MCF 10A (cell line): ENCODE measurements at places on chromosomes 13 and 19. TPM values are rescaled to one million over a fixed set of nuclear protein-coding genes. Genes with fewer than 3 reads are reported as not detected.

INAFM1 gene
- total RNA-seq = 15.0 and 16.8 TPM in 2 replicates

ARMC6 gene
- total RNA-seq = 24.8 and 37.1 TPM in 2 replicates

CLDN10 gene
- total RNA-seq = not detected in 2 replicates

- H3K36me3 ChIP-seq = no peaks in the 10 kb centered on the region
- no peak overlapping the region for H3K27ac ChIP-seq
- H3K27me3 ChIP-seq = no peaks in the 10 kb centered on the region
- DNase-seq = peak; percentile 30
These were observed 179.0 kb downstream of the NUFIP1 start for GRCh38 chr13:44810061-44810840.

DNA sequence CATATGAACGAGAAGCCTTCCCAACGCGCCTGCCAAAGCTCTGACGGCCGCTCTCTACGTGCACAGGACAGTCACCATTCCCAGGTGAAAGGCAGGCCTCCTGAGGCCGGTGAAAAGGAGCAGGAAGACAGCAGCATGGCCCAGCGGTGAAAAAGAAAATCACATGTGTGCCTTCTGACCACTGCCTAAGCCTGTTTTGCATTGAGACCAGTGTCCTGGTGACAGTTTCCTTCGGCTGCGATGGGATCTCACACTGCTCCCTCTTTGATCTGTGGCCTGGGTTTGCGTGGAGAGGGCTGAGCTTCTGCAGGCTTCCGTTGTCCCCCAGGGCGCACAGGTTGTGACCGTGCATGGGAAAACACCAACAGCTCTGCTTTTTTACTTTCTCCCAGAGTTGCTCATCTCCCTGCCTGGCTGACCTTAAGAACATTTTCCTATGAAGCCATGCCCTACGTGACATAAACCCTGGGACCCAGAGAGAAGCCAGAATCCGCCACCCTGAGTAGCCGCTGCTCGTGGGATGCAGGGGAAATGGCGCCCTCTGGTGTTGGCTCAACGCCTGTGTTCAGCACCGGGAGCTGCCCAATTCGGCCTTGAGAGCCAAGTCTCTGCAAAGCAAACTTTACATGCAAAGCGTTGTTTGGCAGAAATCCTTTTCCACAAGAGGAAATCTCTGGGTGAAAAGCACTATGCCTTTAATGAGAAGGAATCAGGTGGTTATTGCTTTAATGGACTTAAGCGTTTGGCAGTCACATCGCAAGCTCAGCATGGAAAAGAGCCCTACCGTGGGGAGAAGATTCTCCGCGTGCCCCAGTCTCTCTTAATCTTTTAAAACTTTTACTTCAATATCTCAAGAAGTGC lies 112.2 kb upstream of the GPR12 start:
- no peaks in the 10 kb centered on the region for H3K4me1 ChIP-seq
- H3K4me3 ChIP-seq = no peak overlapping the region
- no peaks in the 10 kb centered on the region for H3K36me3 ChIP-seq
- DNase-seq = peak; percentile 54
- H3K27me3 ChIP-seq = peaks cover 19% of the 10 kb centered on the region

DNA sequence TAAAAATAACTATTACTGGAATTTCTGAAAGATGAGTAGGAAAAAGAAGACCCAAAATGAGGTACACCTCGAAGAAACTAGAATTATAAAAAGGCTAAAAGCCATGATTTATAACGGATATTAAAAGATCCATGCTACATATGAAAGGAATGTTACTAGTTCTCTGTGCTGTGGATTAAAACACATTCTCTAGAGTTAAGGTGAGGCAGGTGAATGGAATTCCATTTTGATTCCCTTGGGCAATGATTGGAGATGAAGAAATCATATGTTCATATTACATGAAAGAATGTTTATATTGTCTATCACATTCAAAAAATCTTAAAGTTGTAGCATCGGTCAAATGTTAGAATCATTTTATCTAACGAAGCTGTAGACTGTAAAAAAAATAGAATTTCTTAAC lies 783.7 kb downstream of the PCDH9 start:
- DNase-seq = peak; percentile 26
- no peak overlapping the region for H3K27ac ChIP-seq
- no peak overlapping the region for H3K4me3 ChIP-seq
- H3K27me3 ChIP-seq = no peaks in the 10 kb centered on the region
- H3K36me3 ChIP-seq = no peaks in the 10 kb centered on the region
- H3K4me1 ChIP-seq = peaks cover 6% of the 10 kb centered on the region

- DNase-seq = peak; percentile 2
- H3K4me3 ChIP-seq = no peak overlapping the region
- H3K4me1 ChIP-seq = no peaks in the 10 kb centered on the region
- H3K27me3 ChIP-seq = peaks cover 19% of the 10 kb centered on the region
These were observed 13.6 kb upstream of the PEPD start for GRCh38 chr19:33535226-33535625.

DNA sequence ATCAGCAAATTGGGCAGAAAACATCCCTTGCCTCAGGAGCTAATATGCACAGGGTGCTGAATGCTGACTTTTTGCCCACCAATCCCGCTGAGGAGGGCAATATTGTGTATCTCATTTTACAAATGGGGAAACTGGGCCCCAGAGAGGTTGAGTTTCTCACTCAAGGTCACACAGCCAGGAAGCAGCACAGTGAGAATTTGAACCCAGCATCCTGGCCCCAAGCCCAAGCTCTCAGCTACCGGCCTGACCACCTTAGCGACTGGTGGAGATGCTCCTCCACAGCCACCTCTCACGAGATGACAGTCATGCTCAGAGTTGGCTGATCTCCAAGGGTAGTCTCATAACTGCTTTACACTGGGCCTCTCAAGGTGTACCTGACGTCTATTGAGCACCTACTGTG lies 3.5 kb downstream of the FBXW9 start:
- H3K4me1 ChIP-seq = peaks cover under 1% of the 10 kb centered on the region
- no peak overlapping the region for H3K27ac ChIP-seq
- DNase-seq = no peak
- H3K36me3 ChIP-seq = peaks cover 33% of the 10 kb centered on the region

- H3K4me3 ChIP-seq = peak overlapping the region; percentile 93
- no peaks in the 10 kb centered on the region for H3K27me3 ChIP-seq
- peaks cover 20% of the 10 kb centered on the region for H3K36me3 ChIP-seq
- H3K27ac ChIP-seq = peak overlapping the region; percentile 98
These were observed 1.2 kb downstream of the LACC1 start for GRCh38 chr13:43880926-43881325.

DNA sequence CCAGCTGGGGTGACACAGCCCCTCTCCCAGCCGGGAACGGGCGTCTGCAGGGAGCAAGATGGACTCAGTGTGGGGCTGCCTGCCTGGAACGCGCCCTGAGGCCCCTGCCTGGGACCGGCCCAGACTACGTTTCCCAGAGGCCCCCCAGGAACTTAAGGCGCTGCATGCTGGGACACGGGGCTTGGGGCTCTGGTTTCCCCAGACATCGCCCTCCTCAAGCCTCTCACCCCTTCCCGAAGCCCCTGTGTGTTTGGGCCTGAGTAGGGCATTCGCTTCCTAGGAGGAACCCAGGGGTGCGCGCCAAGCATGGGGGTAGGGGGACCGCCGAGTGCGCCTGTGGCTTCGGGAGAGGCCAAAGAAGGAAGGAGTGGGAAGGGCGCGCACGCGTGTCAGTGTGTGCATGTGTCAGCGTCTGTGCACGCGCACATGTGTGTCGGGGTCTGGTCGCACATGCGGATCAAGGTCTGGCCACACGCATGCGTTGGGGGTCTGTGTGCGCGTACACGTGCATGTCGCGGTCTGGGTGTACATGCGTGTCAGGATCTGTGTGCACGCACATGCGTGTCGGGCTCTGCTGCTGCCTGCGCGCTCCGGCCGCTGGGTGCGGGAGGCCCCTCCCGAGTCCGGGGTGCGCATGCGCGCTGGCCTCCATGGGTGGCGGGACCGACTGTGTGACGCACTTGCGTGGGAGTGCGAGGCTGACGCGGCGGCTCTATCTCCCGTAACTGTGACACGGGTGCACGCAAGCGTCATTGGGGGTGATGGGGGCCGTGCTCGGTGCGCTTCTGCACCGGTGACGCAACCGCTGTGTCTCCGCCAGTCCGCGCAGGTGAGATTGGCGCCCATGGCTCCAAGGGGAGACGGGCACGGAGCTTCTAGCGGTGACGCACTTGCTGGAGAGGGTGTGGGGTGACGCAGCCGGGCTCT lies 16.2 kb downstream of the ZNF331 start:
- peak overlapping the region; percentile 91 for H3K4me3 ChIP-seq
- peak overlapping the region; percentile 91 for H3K27ac ChIP-seq
- peaks cover 9% of the 10 kb centered on the region for H3K36me3 ChIP-seq
- peaks cover 6% of the 10 kb centered on the region for H3K4me1 ChIP-seq

DNA sequence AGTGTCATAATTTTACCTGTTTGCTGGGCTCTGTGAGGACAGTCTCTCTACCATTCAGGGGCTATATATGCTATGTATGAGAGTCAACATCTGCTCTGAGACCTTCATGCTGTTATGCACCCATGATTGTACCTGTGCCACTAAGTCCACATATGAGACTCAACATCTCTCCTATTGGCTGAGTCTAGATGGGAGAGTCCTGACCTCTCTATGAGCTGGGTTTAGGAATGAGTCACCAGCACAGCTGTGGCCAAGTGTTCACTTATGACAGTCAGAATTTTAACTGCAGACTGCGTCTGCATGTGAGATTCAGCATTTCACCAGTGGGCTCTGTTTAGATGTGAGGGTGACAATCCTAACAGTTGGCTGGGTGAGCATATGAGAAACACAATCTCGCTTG lies 49.5 kb downstream of the ZNF729 start:
- no peaks in the 10 kb centered on the region for H3K4me1 ChIP-seq
- H3K4me3 ChIP-seq = no peak overlapping the region
- H3K27me3 ChIP-seq = no peaks in the 10 kb centered on the region
- H3K36me3 ChIP-seq = no peaks in the 10 kb centered on the region
- no peak overlapping the region for H3K27ac ChIP-seq
- no peak for DNase-seq

PTGIR gene
- not detected in 2 replicates for total RNA-seq

DNA sequence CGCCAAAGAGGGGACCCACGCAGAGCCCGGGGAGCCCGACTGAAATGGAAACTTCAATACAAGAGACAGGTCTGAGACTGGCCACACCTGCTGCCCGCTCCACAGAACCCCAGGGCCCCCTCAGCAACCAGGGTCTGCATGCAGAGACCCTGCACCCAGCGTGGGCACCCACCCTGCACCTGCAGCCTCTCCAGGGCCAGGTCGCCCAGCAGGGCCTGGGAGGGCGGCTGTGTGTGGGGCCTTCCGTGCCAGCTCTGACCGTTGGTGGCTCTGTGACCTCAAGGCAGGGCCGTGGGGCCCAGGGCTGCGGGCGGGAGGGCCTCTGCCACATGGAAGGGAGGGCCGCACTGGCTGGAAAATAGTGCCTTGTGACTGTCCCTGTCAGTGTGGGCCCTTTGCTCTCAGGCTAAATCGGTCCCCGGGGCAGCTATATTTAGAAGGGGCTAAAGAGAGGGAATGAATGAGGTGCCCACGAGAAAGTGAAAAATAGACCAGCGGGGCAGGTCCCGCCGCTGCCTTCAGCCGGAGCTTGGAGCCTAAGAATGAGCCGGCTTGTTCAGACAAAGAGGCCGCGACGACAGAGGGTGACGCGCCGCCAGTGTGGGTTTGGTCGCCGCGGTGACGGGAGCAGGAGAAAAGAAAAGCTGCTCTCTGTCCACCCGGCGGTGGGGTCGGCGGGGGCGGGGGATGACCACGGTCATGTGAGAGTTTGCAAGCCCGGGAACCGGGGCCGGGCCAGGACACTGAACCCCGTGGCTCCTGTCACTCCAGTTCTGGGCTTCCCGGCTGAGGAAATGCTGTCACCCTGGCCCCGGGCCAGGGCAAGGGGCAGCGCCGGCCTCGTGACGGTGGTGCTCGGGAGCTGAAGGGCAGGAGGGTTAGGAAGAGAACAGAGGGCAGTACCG lies 70.5 kb downstream of the GADD45B start:
- DNase-seq = no peak
- no peaks in the 10 kb centered on the region for H3K27me3 ChIP-seq
- H3K4me3 ChIP-seq = no peak overlapping the region
- H3K36me3 ChIP-seq = peaks cover 7% of the 10 kb centered on the region
- H3K27ac ChIP-seq = peak overlapping the region; percentile 85

IRGC gene
- total RNA-seq = not detected in 2 replicates

GRCh38 chr13:21219036-21219381 lies 42.6 kb downstream of the MRPL57 start:
- no peaks in the 10 kb centered on the region for H3K36me3 ChIP-seq
- H3K27ac ChIP-seq = no peak overlapping the region
- DNase-seq = no peak
- peaks cover 2% of the 10 kb centered on the region for H3K27me3 ChIP-seq
- H3K4me3 ChIP-seq = no peak overlapping the region
